Activated CD4-positive, alpha-beta T cell treated with anti-CD3 and anti-CD28 coated beads, Interleukin-2, Interleukin-6, amounts not matched to agents 100 ng/mL and 50 ng/mL, durations not matched to agents 16 hours and 8 hours (primary cell): ENCODE measurements at places on chromosomes 11 and 22.

DNA sequence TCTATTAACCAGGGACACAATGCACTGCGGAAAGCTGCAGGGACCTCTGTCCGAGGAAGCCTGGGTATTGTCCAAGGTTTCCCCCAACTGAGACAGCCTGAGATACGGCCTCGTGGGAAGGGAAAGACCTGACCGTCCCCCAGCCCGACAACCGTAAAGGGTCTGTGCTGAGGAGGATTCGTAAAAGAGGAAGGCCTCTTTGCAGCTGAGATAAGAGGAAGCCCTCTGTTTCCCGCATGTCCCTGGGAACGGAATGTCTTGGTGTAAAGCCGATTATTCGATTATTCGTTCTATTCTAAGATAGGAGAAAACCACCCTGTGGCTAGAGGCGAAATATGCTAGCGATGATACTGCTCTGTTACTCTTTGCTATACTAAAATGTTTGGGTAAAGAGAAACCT lies 5.2 kb downstream of the BET1L start:
- no peak for DNase-seq

DNA sequence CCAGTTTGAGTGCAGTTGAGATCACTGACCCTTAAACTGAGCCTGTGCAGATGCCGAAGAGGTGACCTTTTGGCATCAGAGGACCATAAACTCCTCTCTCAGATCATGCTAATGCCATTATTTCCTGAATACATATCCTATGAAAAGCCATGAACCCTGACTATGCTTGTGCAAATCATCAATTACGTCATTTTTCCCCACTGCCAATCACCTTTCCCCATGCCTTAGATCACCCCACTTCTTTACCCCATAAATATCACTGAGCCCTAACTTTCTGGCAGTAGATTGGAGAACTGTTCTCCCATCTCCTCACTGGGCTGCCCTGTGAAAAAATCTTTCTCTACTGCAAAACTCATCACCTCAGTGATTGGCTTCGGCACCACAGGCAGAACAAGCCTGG lies 32.9 kb downstream of the MTNR1B start:
- DNase-seq = no peak

- peak; percentile 1 for DNase-seq
Measured at GRCh38 chr11:15800111-15800800, 556.1 kb downstream of the SOX6 start.

DNA sequence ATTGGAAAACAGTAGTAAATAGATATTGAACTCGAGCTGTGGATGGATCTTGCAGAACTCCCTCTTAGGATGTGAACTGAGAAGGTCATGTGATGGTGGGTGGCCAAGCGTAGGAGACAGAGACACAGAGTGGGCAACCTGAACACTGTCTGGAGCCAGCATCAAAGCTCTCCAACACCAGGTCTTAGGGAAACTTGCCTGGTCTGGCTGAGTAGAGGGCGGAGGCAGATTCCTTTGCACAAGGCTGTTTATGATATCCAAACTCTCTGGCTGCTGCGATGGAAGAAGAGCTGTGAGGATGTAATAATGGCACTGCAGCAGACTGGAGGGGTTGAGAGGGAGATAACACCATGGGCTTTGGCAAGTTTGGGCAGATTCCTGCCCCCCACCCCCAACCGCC lies 10.1 kb downstream of the NAV2 start:
- no peak for DNase-seq

GRCh38 chr22:29043906-29044575 lies 17.6 kb downstream of the C22orf31 start:
- no peak for DNase-seq

- no peak for DNase-seq
Measured at GRCh38 chr11:77038825-77039326, 4.7 kb downstream of the B3GNT6 start.

- DNase-seq = no peak
Measured at GRCh38 chr22:45738206-45738605, 66.6 kb downstream of the ATXN10 start.

DNA sequence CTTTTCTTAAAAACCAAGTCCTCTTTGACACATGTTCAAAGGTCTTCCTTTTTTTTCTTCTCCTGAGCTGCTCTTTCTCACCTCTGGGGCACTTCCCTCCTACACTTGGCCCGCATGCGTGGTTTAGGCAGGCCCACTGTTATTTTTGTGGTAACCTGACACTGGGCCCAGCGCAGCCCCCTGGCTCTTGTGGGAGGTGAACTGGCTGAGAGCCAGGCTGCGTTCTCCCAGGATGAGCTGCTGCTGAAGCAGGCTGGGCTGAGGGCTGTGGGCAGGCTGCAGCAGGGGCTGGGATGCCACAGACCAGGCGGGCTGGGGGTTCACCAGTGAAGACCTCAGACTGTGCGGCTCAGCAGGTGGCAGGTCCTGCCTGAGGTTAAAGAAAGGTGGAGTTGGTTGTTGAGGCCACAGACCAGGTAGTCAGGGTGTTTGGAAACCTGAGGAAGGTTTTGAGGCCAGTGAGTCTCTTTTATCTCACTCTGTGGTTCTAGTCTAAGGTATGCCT lies 72.4 kb downstream of the TEAD1 start:
- no peak for DNase-seq

DNA sequence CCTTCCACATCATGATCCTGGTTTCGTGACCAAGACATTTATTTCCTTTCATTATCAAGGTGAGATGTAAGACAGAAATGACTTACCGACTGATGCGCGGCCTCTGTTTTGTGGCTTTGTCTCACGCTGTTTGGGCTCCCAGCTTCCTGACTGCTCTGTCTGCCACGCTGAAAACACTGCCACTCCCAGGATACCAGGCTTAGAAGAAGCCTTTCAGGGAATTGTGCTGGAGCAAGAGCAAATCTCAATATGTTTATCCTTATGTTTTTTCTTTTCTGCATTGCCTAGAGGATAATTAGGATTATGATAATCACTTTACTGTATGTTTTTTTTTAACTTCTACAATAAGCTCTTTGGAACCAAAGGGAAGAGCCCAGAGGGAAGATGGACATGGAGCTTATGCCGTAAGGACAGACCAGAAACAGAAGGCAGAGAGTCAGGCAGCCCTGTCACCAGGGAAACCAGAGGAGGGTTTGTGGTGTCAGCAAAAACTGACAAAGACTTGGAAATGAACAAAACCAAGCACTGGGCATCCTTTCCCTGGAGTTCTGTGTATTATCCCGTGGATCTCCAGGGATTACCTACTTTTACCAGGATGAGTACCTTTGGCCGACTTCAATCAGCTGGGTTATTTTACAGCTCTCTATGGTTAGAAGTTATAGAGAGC lies 68.2 kb upstream of the ISX start:
- no peak for DNase-seq

GRCh38 chr11:116791002-116791812 lies 472 bp downstream of the APOA5 start:
- DNase-seq = peak; percentile 82

DNA sequence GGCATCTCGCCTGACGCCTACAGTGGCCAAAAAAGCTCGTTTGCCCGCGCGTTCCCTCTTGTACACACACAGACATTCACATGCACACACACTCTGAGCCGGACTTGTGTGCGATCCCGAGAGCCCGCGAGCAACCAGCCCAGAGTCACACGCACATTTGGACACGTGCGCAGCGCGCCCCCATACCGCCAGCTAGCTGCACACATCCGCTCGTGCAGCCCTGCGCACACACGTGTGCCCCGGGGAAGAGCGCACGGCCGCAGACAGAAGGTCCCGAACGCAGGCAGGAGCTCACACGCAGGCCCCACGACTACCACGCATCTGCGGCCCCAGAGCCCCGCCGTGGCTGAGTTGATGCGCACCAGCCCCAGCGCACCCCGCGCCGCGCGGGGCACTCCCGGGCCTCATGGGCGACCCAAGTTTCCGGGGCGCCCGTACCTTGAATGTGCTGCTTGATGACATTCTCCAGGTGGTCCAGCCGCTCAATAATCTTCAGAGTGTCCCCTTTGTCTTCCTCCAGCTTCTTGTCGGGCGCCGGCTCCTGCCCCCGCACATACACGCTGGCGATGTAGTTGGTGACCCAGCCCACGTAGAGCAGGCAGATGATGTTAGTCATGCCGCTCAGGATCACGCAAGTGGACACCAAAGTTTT lies 758 bp downstream of the GALNT18 start:
- DNase-seq = peak; percentile 60

DNA sequence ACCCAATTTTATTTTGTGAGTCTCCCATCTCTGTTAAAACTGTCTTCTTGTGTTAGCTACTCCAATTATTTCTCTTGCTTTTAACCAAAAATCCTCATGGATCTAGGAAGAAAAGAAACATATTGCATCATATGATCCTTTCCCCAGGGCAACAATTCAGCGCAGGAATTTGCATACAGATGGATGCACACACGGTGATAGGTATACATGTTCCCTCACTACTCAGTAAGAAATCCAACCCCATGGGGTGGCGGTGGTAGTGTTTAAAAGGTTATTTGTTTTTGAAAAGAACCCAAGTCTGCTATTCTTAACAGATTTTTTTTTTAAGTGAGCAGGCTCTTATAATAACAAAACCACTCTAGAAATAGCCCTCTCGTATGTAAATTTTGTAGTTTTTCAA lies 4.2 kb upstream of the SYN3 start:
- no peak for DNase-seq

- DNase-seq = no peak
Measured at GRCh38 chr11:27201454-27202302, 161.1 kb downstream of the BBOX1 start.

DNA sequence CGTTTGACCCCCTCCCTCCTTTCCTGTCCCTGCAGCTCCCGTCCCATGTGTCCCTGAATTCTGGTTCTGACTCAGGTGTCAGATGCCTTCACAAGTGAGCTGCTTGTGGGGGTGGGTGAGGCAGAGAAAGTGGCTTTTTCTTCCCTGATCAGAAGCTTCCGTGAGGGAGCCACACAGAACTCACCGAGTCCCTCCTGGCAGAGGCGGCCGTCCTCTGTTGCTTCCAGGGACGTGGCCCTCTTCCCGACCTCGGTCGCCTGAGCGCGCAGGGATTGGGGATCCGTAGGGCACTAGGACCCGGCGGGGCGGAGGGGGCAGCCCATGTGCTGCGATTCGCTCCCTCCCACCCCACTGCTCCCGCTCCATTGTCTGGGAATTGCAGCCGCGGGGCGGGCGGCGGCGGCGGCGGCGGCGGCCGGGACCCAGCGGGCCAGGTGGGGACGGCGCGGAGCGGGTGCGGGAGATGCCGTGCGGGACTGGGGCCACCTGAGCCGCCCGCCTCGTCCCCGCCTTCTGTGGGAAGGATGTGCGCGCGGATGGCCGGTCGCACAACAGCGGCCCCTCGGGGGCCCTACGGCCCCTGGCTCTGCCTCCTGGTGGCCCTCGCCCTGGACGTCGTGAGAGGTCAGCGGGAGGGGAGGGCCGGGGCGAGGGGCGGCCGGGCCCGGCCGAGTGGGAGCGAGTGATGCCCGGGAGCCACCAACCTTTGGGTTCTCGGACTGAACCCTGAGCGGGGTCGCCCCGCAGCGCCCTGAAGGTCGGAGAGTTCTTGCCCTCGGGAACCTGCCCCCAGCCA lies at the start of gene TMEM132A:
Gene TMEM132A, plus strand, starts transcription at position 351 of the 796 bp plus-strand sequence. Its CDS starts 174 bp downstream, at position 525.
- peak; percentile 29 for DNase-seq

- DNase-seq = no peak
Measured at GRCh38 chr11:119727523-119728151, 1.4 kb downstream of the NECTIN1 start.

DNA sequence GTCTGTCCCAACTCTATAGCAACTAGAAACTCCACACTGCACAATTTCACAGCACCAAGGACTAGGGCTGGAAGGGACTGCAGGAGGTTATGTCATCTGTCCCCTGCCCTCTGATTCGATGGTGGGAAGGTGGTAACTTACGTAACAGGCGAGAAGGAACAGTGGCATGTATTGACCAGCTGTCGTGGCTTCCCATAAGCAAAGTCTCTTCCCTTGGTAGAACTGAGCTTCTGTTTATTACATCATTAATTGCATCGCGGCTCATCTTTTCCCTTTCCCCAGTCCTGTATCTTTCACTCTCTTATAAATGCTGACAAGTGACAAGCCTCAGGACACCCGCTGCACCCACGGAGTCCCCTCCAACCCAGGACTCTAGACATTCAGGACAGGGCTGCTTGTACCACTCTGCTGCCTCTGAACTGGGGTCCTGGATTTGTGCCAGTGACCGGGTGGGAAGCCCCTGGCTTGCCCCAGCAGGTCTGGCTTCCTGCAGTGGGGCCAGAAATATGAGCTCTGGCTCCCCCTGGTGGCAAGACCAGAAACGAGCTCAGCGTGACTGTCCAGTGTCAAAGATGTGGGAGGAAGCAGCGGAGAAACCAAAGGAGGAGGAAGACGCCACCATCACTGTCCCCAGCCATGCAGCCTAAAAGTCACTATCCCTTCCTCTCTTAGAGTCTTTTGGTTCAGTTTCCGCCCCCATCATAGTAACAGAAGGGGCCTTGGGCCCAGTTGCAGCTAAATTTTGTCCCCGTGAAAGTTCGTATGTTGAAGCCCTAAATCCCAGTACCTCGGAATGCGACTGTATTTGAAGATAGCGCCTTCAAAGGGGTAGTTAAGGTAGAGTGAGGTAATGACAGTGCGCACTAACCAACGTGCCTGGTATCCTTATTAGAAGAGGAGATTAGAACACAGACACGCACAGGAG lies 84.5 kb downstream of the ISX start:
- DNase-seq = peak; percentile 80

GRCh38 chr11:56624661-56625110 lies 10.0 kb upstream of the OR5M1 start:
- peak; percentile 41 for DNase-seq

GRCh38 chr11:72072348-72072747 lies 8.0 kb downstream of the NUMA1 start:
- no peak for DNase-seq

DNA sequence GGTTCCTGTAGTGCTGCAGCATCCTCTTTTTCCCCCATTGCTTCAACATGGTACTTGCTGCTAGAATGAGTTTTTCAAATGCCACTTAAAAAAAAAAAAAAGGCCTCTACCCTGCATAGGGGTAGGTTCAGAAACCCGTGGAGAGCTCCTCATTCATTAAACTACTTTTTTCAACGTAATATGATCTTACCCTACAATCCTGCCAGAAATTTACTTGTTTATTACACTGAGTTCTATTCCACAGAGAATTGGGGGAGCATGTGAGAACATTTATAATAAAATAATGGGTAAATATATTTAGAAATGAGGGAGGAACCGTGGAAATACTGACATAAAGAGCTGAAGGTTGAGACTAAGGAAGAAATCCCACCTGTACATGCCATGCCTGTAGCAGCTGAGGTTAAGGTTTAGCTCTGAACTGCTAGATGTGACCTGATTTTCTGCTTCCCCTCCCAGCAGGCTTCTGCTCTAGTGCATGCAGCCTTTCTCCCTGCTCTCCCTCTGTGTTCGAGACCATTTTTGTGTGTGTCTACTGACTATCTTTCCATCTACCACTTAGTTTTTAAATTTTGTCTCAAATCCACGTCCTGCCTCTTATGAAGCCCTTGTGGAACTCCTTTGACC lies 225.7 kb downstream of the DDX10 start:
- DNase-seq = no peak

DNA sequence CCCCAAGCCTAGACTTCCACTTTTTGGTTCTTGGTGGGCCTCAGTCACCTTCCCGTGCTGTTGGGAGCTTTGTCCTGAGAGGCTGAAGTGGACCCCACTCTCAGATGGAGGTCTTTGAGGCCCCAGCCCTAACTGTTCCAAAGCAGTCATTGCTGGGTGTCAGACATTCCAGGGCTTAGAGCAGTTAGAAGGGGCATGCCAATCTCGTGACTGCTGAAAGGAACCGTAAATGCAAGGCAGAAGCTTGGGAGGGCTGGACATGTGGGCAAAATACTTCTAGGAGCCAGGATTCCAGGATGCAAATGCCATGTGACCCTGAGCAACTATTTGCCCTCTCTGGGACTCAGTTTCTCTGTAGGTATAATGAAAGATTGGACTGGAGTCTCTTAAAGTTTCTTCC lies 118.8 kb upstream of the CRYBB3 start:
- no peak for DNase-seq

- DNase-seq = peak; percentile 19
Measured at GRCh38 chr11:59754494-59754858, 700 bp upstream of the STX3 start.

- DNase-seq = no peak
Measured at GRCh38 chr11:105130189-105130813, 9.3 kb downstream of the CARD18 start.
